Effector memory CD8-positive, alpha-beta T cell (primary cell): ENCODE measurements at places on chromosomes 4 and X.

- H3K4me1 ChIP-seq: no peaks in the 10 kb centered on the region
- no peak for DNase-seq
- no peak overlapping the region for H3K4me3 ChIP-seq
- no peaks in the 10 kb centered on the region for H3K36me3 ChIP-seq
These were observed 7.4 kb downstream of the DMP1 start for GRCh38 chr4:87657525-87657924.

DNA sequence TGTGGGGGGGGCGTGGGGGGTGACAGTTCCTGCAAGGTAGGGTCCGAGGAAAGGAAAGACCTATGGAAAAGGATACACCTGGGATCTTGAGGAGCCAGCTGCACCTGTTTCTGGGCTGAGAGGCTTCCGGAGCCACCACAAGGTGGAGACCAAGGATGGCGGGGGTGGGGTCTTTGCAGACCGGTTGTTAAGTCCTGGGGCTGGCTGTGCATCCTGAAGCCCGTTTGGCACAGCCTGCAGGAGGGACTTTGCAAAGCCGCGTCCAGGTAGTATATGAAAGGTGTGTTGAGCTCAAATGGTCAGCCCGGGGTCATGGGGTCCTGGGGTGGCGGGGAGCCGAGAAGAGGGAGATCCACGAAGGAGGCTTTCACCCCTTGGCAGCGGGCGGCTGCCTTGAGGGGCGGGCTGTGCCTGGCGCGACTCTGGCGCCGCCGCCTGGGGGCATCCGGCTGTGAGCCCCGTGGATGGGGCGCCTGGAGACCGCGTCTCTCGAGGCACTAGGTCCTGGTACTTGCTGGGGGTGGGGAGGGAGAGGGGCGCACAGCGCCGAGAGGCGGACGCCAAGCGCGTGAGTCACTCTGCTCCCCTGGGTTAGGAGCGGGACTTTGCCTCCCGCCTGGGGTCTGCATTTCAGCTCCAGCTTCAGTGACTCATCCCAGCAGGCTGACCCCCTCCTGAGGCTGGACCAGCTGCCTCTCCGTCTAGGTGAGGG, 58.2 kb upstream of the DYNLT3 start:
- peaks cover 29% of the 10 kb centered on the region for H3K27me3 ChIP-seq
- peaks cover 1% of the 10 kb centered on the region for H3K4me1 ChIP-seq
- H3K4me3 ChIP-seq: peak overlapping the region; percentile 14
- H3K36me3 ChIP-seq: no peaks in the 10 kb centered on the region

DNA sequence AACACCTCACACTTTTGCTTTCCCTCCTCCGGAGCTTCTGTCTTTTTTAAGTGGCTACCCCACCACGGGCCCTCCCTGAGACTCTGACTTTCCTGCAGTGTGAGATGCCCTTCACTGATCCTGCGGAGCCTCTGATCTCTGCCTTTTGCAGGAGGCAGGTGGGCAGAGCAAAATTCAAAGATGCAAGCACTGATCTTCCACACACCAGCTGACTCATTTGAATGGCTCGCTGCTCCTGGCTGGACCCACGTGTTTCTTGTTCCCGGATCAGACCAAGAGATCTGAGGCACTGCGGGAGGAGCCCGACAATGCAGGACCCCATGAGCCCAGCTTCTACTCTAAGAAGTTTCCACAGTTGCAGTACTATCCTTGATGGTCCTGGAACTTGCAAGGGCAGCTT, 1607.9 kb upstream of the TENM3 start:
- H3K4me1 ChIP-seq: no peaks in the 10 kb centered on the region
- H3K27me3 ChIP-seq: no peaks in the 10 kb centered on the region
- no peak overlapping the region for H3K4me3 ChIP-seq
- no peak overlapping the region for H3K27ac ChIP-seq

- no peak overlapping the region for H3K27ac ChIP-seq
- peaks cover 26% of the 10 kb centered on the region for H3K4me1 ChIP-seq
- H3K36me3 ChIP-seq: peaks cover 50% of the 10 kb centered on the region
- H3K4me3 ChIP-seq: no peak overlapping the region
- no peak for DNase-seq
These were observed 50.0 kb upstream of the CPLX1 start for GRCh38 chr4:875818-876423.

DNA sequence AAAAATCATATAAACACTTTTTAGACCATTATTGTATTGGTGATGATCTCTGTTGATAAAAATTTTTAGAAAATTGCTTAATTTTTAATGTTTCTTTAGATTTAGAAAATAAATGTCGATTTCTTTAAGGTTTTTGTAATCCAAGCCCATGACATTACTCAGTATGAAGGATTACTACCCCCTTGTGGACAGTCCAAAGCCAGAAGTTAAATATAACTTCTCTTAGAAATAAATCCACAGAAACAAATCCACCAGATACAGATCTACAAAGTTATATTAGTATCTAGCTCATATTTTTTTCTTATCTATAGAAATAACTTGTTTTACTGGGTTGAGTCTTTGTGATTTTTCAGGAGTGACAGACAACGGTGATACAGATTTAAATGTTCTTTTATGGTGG, 18.9 kb downstream of the TIFA start:
- no peak overlapping the region for H3K4me3 ChIP-seq
- H3K27me3 ChIP-seq: no peaks in the 10 kb centered on the region
- peaks cover 9% of the 10 kb centered on the region for H3K4me1 ChIP-seq
- H3K36me3 ChIP-seq: peaks cover 4% of the 10 kb centered on the region
- no peak for DNase-seq
- H3K27ac ChIP-seq: no peak overlapping the region

GRCh38 chr4:6195602-6196319, 4.6 kb downstream of the JAKMIP1 start:
- H3K36me3 ChIP-seq: peaks cover 11% of the 10 kb centered on the region

- no peak overlapping the region for H3K27ac ChIP-seq
- peaks cover 8% of the 10 kb centered on the region for H3K27me3 ChIP-seq
- no peaks in the 10 kb centered on the region for H3K4me1 ChIP-seq
- H3K4me3 ChIP-seq: no peak overlapping the region
- no peaks in the 10 kb centered on the region for H3K36me3 ChIP-seq
- no peak for DNase-seq
These were observed 119.9 kb upstream of the HS3ST1 start for GRCh38 chr4:11548597-11549082.
